ENCODE measurements at places on chromosomes 16 and 17. TPM values are rescaled to one million over a fixed set of nuclear protein-coding genes. Genes with fewer than 3 reads are reported as not detected.
A peak's percentile ranks its signal among the peaks of the same experiment; 100 is the strongest.

IGF2BP1 gene
- total RNA-seq = not detected

CES5A gene
- total RNA-seq = not detected

CTRL gene
- 0.59 TPM for total RNA-seq

DNA sequence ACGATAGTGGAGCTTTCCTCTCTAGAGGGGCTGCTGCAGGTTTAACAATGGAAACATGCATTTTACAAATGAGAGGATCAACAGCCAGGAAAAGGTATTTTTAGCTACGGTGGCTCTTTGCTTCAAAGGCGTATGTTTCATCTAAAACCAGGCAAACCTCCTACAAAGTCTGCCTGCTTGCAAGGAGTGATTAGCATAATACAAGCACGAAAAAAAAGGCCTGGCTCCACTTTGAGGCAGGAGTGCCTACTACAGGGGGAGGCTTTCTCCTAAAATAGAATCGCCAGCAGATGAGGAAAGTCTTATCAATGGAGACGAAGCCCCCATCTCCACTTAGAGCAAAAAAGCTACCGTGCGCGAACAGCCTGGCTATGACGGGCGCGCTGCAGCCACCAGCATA lies 27.1 kb upstream of the MTSS2 start:
- no peak for DNase-seq

DNA sequence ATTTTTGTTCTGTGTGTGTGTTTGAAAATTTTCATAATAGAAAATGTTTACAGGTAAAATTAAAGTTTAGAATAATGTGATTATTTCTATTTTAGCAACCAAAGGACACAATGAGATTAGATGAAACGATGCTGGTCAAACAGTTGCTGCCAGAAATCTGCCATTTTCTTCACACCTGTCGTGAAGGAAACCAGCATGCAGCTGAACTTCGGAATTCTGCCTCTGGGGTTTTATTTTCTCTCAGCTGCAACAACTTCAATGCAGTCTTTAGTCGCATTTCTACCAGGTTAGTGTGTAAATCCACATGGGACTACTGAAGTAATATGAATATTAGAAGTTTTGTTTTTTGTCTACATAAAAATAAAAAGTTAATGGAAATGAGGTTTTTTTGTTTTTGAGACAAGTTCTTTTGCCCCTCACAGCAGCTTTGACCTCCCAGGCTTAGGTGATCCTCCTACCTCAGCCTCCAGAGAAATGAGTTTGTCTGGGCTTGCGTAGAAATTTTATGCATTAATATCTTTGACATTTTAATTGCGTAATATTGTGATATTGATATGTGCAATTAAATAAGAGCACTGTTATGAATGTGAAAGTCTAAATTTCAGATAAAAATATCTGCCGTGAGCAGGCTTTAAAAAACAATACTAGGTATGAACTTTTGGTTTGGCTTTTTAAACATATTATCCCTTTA lies 68.5 kb downstream of the NF1 start:
- no peak for DNase-seq

- DNase-seq = no peak
Observed at GRCh38 chr17:37446027-37446426, 39.3 kb downstream of the TADA2A start.

DNA sequence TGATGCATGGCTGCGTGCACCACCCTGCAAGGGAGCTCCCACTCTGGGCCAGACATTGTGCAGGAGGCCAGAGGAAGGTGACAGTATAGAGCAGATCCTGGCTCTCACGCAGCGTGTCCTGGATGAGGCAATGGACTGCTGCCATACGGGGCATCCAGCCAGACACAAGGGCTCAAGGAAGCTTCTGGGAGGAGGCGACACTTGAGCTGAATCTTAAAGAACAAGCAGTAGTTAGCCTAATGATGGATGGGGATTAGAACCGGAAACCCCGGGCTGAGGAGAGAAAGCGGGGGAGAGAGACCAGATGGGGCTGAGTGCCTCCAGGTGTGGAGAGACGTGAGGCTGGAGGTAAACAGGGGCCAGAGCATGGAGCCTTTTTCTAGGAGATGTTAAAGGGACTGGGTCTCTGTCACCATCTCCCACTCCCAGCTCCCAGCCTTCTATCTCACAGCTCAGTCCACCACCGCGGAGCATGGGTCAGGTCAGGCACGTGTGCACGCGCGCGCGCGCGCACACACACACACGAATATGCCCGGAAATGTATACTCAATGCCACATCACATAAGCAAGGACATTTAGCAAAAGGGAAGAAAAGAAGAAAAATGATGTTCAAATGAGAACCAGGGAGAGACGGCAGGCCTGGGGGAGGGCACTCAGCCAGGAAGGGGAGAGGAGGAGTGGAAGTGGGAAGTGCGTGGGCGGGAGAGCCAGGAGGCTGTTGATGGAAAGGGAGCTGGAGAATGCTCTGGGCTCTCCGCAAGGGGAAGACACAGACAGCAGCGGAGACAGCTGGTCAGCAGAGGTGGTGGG lies 46.3 kb downstream of the CCDC42 start:
- DNase-seq = no peak

GRCh38 chr17:76182016-76182764 lies 41.1 kb upstream of the FOXJ1 start:
- DNase-seq = peak; percentile 89

GRCh38 chr16:2155977-2156848 lies 631 bp downstream of the TRAF7 start:
- peak; percentile 66 for DNase-seq

DNA sequence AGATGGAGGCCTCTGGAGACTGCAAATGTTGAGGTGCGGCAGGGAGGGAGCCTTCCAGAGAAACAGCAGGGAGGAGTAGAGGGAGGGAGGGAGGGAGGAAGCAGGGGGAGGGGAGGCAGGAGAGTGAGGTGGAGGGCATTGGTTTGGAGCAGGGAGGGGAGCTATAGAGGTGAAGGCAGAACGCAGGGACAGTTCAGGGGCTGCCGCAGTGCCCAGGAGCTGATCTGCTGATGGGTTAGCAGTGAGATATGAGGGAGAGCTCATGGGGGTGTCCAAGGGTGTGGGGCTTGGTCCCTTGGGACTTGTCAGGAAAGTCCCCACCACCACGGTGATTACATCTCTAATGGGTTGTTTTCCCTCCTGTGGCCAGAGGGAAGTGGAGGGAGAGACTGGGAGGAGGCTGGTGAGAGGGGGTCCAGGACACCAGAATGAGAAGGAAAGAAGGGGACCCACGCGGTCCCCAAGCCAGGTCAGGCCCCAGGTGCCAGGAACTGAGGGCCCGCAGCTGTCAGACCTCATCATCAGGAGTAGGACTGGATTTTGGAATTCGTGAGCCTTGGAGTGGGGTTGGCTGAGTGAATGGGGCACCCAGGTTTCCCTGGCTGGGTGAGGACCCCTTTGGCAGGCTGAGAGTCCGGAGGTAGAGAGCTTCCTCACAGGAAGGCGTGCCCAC lies 11.2 kb downstream of the CA4 start:
- peak; percentile 7 for DNase-seq

DNA sequence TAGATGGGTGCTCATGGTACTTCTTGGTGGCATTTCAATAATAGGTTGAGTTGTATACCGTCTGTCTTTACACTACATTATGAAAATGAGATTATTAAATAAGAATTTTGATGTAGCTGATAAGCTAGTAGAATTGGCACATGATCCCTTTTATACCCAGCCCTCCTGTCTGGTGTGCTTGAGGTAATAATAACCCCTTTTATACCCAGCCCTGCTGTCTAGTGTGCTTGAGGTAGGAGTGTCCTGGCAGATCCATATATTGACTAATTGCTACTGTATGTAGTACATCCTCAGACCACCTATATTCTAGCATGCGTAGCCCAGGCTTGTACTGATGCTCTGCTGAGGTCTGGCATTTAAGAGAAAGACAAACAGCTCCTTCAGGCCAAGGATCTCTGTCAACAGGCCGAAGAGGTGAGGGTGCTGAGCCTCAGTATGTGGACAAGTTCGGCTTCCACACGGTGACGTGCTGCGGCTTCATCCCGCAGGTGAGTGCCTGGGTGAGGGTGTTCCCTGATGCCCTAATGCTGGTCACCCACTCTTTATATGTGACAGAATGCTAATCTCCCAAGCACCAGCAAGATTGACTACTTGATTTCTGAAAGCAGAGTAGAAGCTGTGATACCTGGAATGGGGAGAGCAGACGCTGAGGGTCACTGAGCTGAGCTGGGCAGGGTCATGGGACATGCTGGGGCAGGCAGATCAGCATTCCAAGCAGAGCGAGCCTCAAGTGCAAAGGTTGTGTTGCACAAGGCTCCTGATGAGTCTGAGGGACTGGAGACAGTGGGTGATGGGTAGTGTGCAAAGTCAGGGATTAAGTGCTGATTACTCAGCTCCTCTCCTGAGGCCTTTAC lies 5.7 kb downstream of the FN3K start:
- peak; percentile 18 for DNase-seq
